ENCODE measurements at places on chromosomes 3 and 15. TPM values are rescaled to one million over a fixed set of nuclear protein-coding genes. Genes with fewer than 3 reads are reported as not detected.

DNA sequence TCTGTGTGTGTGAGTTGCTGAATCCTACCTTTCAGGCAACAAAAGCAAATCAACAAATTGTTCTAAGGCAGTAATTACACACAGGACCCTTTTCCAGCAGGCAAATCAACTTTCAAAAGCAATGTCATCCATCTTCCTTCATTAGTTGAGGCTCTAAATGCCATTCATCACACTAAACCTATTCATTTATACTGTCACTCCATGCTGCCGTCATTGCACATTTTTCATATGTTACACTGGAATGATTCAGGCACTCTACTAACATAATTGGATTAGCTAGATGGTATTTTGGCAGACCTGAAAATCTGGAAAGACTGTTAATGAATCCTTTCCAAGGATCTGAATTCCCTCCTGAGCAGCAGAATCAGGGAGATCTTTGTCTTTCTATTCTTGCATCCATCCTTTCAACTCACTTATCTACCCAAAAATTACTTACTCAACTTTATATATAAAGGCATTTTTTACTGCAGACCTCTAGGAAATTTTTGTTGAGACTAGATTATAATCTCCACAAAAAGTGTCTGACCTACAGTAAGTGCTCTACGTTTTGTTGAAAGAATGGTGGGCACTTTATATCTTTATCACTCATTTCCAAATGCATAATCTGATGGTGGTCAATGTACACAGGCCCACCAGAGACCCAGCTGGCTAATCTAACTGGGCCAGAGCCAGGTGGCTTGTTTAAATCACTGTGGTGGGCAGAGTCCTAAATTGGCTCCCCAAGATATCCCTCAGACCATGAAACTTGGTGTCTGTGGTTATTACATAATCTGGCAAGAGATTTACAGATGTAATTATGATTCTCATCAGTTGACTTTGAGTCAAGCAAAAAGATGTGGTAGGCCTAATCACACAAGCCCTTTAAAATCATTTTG lies 25.0 kb downstream of the MIX23 start:
- no peak for DNase-seq

- no peak for DNase-seq
Observed at GRCh38 chr3:58341376-58341775, 8.7 kb downstream of the PXK start.

NEDD4 gene
- total RNA-seq: 5.7 TPM

- no peak for DNase-seq
Observed at GRCh38 chr3:140206196-140207040, 271.4 kb downstream of the CLSTN2 start.

DNA sequence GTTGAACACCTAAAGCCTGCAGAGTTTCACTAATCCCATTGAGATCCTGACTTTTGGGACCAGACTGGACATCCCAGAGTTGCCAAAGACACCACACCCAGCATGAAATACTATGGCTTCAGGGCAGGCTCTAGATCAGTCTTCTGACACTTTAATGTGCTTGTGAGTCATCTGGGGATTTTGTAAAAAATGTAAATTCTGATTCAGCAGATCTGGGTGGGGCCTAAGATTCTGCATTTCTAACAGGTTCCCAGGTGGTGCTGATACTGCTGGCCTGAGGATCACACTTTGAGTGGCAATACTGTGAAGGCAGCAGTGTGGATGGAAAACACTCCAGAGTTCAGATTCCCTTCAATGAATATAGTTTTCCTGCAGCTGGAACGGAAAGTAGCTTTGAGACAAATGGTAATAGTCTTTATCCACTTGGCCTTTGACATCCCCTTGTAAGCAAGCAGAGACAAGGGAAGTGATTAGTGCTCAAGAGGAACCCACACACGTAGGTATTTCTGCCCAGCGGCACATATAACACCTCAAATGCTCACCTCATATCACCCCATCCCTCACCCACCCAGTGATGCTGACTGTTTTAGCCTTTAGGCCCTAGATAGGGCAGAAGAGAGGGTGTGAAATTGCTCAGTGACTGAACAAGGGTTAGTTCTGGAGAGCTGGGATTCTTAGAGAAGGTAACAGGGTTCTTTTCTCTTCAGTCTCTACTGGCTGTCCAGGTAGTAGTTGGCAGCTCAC lies 51.5 kb upstream of the GSK3B start:
- DNase-seq: no peak

FANCI gene
- total RNA-seq: 7.3 TPM

- no peak for DNase-seq
Observed at GRCh38 chr3:119342176-119342575, 48.0 kb downstream of the ARHGAP31 start.

DNA sequence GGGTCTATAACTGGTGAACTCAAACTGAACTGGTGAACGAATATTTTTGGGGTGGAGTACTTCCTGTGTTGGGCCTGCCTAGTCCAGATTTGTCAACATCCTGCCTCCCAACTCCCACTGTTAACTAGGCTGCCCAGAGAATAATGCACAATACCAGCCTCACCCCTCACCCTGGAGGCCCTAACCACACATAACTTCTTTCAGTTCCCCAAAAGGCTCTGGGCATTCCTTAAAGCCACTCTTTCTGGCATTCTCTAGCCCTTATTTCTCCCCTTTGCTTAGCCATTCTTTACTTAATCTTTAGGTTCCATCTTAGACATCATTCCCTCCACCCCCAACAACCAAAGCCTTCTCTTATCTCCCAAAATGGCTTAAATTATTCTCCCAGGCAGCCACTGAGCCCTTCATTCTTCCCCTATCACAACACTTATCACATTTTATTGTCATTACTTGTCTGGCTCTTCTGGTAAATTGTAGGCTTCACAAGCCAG lies 9.1 kb upstream of the SEC11A start:
- DNase-seq: no peak

DNA sequence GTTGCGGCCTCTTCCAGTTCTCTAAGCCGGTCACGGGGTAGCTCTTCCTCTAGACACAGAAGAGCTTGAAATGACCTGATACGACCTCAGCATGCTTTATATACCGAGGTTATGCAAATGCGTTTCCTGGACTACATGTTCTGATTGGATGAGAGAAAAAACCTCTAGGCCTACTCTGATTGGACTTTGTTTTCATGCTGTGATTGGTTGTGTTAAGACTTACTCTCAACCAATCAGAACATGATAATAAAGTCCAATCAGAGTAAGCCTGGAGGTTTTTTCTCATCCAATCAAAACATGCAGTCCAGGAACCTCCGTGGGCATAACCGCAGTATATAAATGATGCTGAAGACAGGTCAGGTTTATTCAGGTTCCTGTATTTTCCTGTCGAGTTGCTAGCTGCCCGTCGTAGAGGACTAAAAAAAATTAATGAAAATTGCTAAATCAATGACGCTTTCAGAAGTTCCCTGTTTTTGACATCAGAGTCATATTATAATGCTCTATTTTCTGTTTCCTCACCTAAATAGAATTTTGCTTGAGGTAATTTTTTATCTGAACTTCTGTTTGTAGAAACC lies 177.4 kb downstream of the POTEB3 start:
- no peak for DNase-seq

- no peak for DNase-seq
Observed at GRCh38 chr15:48392356-48392755, 61.1 kb downstream of the DUT start.

- DNase-seq: no peak
Observed at GRCh38 chr3:59006634-59007517, 42.9 kb downstream of the CFAP20DC start.

GRCh38 chr15:89186803-89187202 lies 34.6 kb downstream of the RLBP1 start:
- DNase-seq: no peak

RBMS3 gene
- 11.4 TPM for total RNA-seq

RNU5B-1 gene
- total RNA-seq: not detected

CYP19A1 gene
- total RNA-seq: 1.2 TPM

RPSA gene
- 1,502 TPM for total RNA-seq

- DNase-seq: no peak
Observed at GRCh38 chr15:31106495-31107300, 5.2 kb upstream of the TRPM1 start.

CMTM8 gene
- total RNA-seq: 0.41 TPM

ITIH1 gene
- total RNA-seq: not detected

GRCh38 chr3:36317915-36318314 lies 62.4 kb upstream of the STAC start:
- no peak for DNase-seq

MYL3 gene
- not detected for total RNA-seq

CHRNA3 gene
- 0.41 TPM for total RNA-seq

FGF7 gene
- 0.41 TPM for total RNA-seq

DNA sequence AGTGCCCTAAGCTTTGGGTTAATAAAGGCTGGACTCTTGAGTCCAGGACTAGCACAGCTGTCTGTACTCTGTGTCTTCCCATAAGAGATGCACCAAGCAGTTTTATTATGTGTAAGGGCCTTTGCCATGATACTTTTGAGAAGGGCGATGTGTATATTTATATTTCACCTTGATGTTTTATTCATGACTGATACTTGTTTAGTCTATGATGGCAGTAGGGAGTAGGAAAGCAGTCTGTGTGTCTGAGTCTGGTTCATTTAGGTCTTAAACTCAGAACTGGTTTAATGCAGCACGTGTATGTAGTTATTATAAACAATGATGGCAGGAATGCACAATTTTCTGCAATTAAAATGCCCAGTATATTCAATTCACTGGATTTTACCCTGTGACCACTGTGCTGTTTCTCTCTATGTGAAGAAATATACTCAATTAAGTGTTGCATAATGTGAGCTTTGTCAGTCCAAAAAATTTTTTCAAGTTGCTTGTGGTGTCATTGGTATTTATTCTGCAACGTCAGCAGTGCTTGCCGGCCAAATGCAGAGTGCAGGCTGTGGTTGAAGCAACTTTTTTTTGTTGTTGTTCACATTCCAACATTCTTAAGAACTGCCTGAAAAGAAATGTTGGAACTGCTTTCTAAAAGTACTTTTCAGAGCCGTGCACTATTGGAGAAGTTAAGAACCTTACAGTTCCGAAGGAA lies 423.7 kb upstream of the SEMA6D start:
- no peak for DNase-seq

DNA sequence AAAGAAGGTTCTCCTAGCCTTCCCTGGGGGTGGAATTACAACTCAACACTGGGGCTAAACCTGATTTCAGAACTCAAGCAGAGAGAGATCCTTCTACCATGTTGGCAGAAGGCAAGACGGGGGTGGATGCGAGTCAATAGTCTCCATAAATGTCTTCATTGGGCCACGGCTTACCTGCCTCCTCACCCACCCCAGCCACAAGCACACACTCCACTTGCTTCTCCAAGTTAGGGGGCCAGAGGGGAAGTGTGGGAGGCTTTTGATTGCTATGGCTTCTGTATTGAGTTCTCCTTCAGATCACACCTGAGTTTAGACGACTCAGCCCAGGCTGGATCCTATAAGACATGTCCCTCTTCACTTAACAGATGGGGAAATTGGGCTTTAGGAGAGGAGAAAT lies 178.9 kb downstream of the UACA start:
- DNase-seq: no peak

GRCh38 chr3:37114251-37115145 lies 59.9 kb downstream of the LRRFIP2 start:
- no peak for DNase-seq

GJD2 gene
- 6.5 TPM for total RNA-seq

GRCh38 chr15:52257734-52258062 lies 37.9 kb downstream of the MYO5C start:
- DNase-seq: no peak

CATSPER2 gene
- total RNA-seq: 5.3 TPM

DNA sequence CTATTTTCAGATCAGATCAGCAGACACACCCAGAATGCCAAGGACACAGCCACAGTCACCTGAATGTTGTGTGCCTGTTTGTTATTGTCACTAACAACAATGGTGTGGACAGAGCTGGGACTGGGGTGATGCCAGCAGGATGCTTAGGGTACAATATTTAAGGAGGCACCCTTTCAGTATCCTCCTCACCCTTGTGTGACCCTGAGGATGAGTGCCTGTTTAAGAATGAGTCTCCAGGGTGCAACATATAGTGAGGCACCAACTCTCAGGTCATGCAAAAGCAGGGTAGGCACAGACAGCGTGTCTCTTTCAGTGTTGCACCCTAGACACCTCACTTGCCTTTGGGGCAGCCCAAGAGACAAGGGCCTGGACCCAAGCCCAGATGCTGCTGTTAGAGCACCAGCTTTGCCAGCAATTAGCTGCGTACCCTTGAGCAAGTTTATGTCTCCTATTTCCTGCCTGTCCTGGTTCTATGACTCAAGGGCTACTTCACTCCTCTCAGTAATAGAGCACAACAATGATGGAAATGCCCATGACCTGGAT lies 122.6 kb downstream of the AQP9 start:
- no peak for DNase-seq

GRCh38 chr3:122578069-122578740 lies 755 bp downstream of the PARP15 start:
- DNase-seq: no peak

DNA sequence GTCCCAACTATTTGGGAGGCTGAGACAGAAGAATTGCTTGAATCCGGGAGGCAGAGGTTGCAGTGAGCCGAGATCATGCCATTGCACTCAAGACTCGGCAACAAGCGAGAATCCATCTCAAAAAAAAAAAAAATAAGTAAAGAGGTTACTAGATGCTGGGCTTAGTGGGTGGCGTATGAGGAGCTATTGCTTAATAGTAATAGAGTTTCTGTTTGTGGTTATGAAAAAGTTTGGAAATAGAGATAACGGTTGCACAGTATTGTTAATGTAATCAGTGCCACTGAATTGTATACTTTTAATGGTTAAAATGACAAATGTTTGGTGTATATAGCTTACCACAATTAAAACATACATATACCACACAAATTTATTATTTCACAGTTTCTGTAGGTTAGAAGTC lies 14.7 kb upstream of the HHATL start:
- DNase-seq: no peak

CFAP44 gene
- total RNA-seq: 3.3 TPM

DNA sequence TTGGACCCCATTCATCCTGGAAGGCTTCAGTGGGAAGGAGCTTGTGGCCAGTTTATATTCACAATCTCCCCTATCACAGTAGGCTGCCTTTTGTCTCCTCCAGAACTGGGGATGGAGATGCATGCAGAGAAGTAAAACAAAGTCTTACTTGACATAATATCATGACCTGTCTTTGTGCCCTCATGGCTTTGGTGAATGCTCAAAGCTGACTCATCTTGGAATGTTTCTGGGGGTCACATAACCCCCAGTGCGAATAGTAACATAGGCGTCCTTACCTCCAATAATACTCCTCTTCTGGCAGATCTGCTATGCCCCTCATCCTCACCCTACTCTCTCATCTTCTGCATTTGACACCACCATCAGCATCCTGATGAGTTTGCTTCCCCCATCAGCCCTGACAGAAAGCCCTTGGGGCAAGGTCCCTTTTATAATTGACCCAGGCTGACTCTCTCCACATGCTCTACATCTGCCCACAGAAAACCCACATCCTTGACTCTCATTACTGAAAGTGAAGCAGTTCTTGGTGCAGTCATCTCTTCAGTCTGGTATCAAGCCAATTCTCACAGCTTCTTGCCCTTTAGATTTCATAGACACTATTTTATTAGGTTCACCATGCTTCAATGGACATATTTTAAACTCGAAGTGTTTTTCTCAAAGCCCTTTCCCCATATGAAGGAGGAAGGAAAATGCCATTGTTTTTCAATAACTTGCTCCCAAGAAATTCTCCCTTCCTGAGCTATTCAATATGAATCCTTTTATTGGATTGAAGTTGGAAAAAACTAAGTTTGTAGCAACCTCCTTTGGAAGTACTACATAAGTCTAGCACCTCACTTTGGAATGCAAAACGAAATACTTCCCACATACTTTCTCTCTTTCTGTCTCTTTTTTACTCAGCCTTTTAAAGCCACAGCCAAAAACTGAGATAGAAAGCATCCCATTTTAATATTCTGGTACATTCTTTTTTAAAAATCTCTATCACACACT lies 36.6 kb downstream of the OSTN start:
- DNase-seq: no peak

GRCh38 chr3:126266850-126267168 lies 86.4 kb upstream of the ALDH1L1 start:
- DNase-seq: no peak

- peak; percentile 44 for DNase-seq
Observed at GRCh38 chr3:9976721-9977709, 9.6 kb downstream of the EMC3 start.
